ENCODE measurements at places on chromosomes 6 and 20. TPM values are rescaled to one million over a fixed set of nuclear protein-coding genes. Genes with fewer than 3 reads are reported as not detected.

- DNase-seq = no peak
These were observed 99.0 kb upstream of the AKAP12 start for GRCh38 chr6:151140767-151141166.

DNA sequence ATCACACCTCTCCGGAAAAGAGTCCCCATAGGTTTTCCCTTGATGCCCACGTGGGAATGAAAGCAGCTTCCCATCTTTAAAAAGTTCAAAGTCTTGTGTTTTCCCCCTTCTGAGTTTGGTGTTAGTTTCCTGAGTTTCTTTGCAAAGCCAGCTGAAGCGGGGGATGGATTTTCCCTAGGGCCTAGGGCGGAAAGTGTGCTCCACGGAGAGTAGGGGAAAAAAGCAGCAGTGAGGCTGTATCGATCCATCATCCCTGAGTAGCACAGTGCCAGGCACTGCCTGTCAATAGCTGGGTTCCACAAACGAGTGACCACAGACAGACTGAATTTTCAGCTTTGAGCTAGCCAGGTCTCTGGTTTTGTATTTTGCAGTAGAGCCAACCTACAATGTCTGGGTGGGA lies 1.3 kb downstream of the DAAM2 start:
- no peak for DNase-seq

DNA sequence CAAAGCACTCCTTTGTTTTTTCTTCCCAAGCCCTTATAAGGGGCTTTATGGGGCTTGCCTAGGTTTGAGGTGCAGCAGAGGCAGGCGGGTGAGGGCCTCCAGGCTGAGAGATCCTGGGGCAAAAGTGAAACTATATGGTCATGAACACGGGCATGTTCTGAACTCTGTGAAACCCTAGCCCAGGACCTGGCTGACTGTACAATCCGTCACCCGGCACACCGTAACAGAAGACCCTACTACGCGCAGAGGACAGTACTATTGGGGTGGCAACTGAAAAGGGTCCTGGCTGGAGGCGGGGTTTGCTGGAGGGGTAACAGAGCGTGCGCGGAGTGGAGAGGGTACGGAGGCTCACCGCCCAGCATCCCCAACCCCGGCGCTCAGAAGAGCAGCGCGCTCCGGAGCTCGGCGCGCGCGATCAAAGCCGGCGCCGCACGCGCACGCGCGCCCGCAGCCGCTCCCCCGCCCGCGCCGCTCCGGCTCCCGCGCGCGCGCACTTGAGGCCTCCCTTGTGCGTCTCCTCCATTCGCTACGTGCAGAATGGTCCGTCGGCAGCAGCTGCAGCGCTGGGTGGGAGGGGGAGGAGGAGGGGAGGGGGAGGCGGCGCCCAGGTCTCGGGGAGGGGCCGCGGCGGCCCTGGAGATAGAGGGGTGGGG lies 54.2 kb downstream of the MRPL14 start:
- DNase-seq = peak; percentile 89

DNA sequence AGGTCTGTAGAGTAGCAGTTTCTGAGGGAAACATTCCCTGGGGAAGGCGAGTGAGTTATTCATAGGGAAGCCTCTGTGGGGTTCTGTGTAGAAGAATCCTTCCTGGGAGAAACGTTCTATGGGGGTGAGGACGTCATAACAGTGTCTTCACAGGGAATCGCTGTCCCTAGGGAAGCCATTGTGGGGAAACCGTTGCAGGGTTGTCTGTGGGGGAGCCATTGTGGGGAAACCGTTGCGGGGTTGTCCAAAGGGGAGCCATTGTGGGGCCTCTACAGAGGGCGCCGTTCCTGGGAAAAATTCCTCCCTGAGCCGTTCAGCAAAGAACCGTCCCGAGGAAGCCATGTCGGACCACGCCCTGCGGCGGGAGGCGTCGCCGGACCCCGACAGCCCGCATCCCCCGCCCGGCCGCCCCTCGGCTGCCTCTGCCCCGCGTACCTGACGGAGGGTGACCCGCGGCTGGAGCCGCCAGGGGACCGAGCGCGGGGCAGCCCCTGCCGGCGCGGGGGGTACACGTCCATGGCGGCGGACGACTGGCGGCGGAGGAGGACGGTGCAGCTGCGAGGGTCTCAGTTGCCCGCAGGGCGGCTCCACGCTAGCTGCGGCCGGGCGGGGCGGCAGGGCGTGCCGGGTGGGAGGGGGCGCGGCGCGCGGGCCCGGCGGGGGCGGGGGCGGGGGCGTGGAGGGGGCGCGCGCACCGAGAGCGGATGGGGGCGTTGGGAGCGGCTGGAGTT lies at the start of gene DNAAF9:
DNAAF9 (minus strand) TSS at position 630 of the 731 bp plus-strand sequence; CDS start at position 518, 112 bp downstream.
- no peak for DNase-seq

- DNase-seq = no peak
These were observed 78.8 kb upstream of the HMGN3 start for GRCh38 chr6:79313254-79313653.

GRCh38 chr20:40009542-40009941 lies 679.5 kb downstream of the MAFB start:
- DNase-seq = no peak

DNA sequence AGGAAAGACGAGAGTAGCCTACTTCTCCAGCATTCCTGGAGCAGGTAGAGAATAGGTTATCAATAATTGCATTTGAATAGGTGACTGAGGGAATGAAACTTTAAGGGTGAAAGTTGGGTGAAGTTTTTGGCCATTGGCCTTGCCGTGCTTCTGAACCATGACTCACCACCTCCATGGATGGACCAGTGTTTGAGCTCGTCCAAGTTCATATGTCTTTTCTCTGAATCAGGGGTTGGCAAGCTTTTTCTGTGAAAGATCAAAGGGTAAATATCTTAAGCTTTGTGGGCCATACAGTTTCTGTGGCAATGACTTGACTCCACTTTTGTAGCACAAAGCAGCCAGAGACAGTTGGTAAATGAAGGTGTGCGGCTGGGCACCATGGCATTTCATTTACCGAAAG lies 31.8 kb downstream of the SNRNP48 start:
- no peak for DNase-seq

- no peak for DNase-seq
These were observed 113.9 kb downstream of the PRDM1 start for GRCh38 chr6:106199998-106200397.

DNA sequence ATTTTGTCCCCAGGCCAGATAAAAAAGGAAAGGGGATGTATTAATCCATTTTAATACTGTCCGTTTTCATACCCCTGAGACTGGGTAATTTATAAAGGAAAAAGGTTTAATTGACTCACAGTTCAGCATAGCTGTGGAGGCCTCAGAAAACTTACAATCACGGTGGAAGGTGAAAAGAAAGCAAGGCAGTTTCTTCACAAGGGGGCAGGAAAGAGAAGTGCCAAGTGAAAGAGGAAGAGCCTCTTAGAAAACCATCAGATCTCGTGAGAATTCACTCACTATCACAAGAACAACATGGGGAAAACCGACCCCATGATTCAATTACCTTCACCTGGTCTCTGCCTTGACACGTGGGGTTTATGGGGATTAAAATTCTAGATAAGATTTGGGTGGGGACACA lies 152.5 kb downstream of the IBTK start:
- no peak for DNase-seq

DNA sequence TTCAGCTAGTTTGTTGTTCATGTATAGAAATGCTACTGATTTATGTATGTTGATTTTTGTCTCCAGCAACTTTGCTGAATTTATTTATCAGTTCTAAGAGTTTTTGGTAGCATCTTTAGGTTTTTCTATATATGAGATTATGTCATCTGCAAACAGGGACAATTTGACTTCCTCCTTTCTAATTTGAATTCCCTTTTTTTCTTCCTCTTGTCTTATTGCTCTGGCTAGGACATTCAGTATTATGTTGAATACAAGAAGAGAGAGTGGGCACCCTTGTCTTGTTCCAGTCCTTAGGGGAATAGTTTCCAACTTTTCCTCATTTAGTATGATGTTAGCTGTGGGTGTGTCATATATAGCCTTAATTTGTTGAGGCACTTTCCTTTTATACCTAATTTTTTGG lies 58.2 kb downstream of the CDH26 start:
- no peak for DNase-seq

DNA sequence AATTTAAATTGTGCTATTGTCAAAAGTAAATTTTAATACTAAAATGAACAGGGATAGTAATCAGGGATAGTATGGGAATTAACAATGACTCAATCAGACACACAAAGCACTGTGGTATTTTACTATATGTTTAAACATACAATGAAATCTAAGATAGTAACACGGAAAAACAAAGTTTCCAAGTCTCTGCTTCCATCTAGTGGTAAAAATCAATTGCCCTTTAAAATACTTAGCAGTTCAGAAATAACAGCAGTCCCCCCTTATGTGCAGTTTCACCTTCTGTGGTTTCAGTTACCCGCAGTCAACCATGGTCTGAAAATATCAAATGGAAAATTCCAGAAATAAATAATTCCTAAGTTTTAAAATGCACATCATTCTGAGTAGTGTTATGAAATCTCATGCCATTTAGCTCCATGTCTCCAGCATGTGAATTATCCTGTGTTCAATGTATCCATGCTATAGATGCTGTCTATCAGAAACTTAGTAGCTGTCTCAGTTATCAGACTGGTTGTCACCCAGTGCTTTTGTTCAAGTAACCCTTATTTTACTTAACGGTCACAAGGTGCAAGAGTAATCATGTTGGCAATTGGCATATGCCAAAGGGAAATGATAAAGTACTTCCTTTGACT lies 58.5 kb downstream of the AHI1 start:
- DNase-seq = peak; percentile 73

- DNase-seq = no peak
These were observed 3.4 kb downstream of the MBOAT1 start for GRCh38 chr6:20208687-20209378.

- DNase-seq = no peak
These were observed 2.3 kb upstream of the SLC23A2 start for GRCh38 chr20:5003626-5004025.

DNA sequence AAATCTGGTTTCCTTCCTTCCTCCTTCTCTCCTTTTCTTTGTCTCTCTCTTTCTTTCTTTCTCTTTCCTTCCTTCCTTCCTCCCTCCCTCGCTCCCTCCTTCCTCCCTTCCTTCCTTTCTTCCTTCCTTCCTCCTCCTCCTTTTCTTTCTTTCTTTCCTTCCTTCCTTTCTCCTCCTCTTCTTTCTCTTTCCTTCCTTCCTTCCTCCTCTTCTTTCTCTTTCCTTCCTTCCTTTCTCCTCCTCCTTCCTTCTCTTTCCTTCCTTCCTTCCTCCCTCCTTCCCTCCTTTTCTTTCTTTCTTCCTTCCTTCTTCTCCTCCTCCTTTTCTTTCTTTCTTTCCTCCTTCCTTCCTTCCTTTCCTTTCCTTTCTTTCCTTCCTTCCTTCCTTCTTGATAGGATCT lies 61.2 kb downstream of the VIP start:
- DNase-seq = no peak

DNA sequence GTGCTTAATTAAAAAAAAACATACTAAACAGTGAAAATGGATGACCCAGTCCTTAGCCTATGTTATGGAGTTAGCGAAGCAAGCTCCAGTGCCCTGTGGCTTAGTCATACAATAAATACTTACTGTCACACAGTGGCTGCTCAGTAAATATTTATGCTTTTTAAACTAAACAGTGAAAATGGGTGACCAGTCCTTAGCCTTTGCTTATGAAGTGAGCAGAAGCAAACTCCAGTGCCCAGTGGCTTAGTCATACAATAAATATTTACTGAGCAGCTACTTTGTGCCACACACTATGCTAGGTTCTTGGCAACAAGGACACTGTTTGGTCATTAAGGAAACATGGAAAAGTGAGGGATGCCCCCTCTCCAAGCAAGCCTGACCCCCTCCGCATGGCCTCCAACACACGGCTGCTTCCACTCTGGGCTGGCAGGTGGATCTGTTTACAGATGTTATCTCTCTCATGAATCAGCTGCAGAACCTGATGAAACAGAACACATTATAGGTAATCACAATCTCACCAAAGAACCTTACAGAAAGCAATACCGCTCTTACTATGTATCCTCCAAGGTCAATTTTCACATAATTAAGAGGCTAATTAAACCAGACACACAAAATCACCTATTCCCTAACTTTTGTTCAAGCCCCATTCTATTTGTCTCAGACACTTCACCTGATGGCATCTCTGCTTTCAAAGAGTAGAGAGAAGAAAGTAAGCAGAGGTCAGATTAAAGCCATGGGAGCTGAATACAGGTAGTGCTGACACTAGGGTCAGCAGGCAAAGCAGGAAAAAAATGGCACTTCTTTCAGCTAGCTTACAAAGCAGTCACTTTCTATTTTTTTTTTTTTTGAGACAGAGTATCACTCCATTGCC lies 27.3 kb downstream of the CDK5RAP1 start:
- DNase-seq = no peak

The GMPR gene
- polyA plus RNA-seq = 17.2 TPM

The SYNDIG1 gene
- 0.41 TPM for polyA plus RNA-seq

The BHLHE23 gene
- 0.37 TPM for polyA plus RNA-seq

The PEDS1 gene
- 26.5 TPM for polyA plus RNA-seq

The OPRM1 gene
- 0.02 TPM for polyA plus RNA-seq

The OR2H1 gene
- 0.05 TPM for polyA plus RNA-seq
